ENCODE measurements at places on chromosomes 12 and 14.

- DNase-seq: no peak
Measured at GRCh38 chr14:104171029-104171697, 32.8 kb downstream of the KIF26A start.

DNA sequence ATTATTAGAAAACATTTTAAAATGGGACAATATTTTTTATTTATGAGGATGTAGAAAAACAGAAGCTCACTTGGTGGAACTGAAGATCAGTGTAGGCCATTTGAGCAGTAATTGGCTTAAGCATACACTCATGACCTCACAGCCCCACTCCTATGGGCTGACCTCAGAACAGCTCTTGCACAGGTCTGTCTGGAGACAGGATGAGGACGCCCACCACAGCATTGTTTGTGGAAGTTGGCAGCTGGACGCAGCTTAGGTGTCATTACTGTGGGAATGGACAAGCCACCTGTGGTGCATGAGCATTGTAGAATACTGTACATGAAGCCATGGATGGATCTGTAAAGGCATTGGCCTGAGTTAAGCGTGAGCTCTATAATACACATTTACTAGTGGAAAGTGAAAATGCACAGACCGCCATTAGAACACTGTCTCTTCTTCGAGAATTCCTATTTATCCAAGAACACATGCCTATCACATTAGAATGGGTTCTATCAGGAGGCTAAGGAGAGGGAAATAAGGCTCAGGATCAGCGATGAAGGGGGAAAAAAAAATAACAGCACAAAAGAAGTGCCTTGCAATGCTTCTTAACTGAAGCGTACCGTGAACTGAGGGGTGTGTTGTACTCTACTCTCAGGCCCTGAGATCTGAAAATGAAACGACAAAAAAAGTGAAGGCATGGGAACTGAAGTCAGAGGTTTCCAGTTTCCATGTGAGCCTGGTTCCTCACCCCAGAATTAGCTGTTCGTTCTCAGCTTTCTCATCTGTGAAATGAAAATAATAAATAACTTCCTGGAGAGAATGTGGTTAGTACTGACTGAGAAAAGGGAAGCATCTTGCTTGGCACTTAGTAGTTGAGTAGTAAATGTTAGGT is 33.6 kb downstream of the KCNA1 start:
- no peak for DNase-seq

GRCh38 chr12:122265476-122265875 is 818 bp downstream of the VPS33A start:
- DNase-seq: no peak

GRCh38 chr14:80535171-80535570 is 323.9 kb upstream of the DIO2 start:
- no peak for DNase-seq

- DNase-seq: no peak
Measured at GRCh38 chr14:99972748-99973466, 92.3 kb upstream of the EVL start.

GRCh38 chr12:115946867-115947695 is 330.4 kb downstream of the MED13L start:
- DNase-seq: no peak

All from kidney glomerular epithelial cell (primary cell).